ENCODE measurements at places on chromosomes 5 and 9.

DNA sequence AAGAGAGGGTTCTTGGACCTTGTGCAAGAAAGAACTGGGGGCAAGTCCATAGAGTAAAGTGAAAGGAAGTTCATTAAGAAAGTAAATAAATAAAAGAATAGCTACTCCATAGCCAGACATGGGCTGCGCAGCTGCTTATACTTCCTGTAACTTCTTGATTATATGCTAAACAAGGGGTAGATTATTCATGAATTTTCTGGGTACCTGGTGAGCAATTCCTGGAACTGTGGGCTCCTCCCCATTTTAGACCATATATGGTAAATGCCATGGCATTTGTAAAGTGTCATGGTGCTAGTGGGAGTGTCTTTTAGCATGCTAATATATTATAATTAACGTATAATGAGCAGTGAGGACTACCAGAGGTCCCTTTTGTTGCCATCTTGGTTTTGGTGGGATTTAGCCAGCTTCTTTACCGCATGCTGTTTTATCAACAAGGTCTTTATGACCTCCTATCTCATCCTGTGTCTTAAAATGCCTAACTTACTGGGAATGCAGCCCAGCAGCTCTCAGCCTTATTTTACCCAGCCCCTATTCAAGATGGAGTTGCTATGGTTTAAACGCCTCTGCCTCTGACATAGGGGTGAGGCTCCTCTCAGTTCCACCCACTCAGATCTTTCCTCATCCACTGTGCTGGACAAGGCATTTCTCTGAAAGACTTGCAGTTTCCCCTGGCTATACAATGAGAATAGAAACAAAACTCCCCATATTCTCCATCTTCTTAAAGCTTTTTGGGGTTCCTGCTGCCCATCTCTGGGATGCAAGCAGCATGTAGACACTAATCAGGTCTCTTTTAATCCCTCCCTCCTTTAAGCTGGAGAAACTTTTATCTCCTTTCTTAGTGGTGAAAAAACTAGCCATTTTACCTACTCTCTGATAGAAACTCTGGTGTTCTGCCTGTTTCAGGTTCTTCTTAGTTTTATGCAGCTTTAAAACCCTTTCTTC lies 91.2 kb downstream of the ARRDC3 start:
- no peak for DNase-seq

DNA sequence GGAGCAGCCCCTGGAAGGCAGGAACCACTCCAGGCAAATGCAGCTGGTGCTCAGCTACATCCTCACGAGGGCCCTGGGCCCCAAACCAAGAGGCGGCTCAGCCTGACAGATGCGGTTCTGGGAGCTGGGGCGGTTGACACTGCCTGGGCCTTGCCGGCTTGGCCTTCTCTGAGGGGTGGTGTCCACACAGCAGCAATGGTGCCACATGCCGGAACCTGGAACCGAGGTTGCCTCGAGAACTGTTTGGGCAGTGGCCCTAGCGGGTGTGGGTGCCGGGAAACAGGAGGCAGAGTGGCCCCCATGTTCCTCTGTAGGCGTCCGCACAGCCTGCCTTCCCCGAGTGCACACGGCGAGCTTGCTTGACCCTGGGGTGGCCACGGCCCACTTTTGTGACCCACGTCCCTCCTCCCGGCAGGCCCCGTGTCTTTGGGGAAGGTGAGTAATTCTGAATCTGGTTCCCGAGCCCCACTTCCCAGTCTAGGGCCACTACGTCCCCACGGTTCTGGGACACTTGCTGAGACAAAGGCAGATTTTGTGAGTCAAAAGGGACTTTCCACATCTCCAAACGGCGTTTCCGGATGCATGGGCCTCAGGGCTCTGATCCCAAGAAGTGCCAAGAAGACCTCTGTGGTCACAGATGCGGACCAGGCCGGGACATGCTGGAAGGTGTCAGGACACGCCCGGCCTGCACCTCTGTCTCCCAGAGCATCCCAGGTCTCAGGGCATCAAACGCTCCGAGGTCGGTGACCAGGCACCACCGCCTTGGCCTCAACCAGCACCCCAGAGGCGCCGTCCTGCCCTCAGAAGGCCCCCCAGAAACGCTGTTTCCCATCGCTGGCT lies 27.7 kb upstream of the SLC12A7 start:
- no peak for DNase-seq

DNA sequence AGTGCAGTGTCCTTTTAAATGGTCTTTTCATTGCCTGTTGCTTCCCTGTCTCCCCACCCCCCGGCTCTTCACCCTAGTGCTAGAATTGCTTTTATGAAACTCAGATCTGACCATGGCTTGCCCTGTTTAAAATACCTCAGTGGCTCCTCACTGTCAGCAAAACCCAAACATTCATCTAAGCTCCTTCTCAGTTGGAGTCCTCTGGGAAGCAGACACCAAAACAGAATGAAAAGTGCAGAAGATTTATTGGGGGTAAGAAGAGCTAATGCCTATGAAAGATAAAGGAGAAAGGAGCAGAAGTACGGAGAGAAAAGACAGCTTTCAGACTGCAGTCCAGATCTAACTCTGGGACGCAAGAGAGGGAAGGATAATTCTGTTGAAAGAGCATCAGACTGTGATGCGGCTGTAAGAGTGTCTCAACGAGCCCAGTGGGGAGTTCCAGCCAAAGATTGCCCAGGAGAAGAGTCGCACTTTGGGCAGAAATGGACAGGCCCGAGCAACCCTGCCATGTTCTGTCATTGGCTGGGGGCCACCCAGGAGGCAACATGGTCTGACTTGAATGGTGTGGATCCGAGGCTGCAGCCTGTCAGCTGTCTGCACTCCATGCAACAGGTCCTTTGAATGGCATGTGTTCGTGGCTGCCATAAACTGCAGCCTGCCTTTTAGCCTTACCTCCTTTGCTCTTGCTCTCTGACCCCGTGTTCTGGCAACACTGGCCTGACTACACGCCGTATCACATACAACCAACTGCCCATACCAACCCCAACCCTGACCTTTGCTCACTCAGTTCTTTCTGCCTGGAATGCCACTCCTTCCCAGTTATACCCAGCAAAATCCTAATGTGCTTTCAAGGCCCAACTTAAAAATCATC lies 55.9 kb downstream of the IRF1 start:
- DNase-seq: no peak

- no peak for DNase-seq
Observed at GRCh38 chr5:6755941-6756340, 42.7 kb downstream of the TENT4A start.

DNA sequence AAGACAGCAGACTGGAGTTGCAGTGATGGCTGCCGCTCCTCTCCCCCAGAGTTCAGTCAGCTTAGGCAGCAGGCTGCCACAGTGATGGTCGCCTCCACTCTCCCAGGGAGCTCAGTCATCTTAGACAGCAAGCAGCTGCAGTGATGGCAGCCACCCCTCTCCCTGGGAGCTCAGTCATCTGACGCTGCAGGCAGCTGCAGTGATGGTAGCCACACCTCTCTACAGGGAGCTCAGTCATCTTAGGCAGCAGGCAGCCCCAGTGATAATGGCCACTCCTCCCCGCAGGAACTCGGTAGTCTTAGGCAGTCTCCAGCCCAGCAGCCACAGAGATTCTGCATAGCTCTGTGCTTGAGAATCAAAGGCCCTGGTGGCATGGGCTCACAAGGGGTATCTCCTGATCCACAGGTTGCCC lies 582.7 kb downstream of the DTWD2 start:
- DNase-seq: no peak

- DNase-seq: no peak
Observed at GRCh38 chr5:133164759-133165158, 112.9 kb downstream of the HSPA4 start.

DNA sequence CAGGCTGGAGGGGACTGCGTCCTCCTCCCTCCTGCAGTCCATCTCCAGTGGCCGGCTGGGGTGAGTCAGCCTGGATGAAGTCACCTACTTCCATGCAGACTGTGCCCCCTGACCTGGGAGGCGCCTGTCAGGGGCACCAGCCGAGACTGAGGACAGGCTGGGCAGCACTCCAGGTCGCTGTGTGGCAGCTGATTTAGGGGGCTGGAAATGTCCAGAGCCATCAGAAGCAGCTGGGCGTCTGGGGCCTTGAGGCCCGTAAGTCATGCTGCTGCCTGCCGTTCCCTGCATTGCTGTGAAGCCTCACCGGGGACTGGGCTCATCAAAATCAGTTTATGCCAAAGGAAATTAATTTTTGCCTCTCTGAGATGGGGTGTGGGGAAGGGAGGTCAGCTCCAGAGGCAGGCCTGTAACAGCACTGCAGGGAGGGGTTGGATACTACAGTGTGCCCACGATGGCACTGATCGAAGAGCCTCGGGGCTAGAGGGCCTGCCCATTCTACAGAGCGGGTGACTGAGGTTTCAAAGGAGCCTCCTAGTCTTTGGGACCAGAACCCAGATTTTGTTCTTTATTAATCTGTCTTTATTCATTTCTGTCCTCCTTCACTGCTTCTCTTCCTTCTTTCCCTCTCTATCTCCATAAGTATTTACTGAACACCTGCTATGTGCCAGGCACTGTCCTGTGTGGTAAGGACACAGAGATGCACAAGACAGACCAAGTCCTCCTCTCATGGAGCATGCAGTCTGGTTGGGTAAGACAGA lies 70.4 kb upstream of the PSD2 start:
- no peak for DNase-seq

DNA sequence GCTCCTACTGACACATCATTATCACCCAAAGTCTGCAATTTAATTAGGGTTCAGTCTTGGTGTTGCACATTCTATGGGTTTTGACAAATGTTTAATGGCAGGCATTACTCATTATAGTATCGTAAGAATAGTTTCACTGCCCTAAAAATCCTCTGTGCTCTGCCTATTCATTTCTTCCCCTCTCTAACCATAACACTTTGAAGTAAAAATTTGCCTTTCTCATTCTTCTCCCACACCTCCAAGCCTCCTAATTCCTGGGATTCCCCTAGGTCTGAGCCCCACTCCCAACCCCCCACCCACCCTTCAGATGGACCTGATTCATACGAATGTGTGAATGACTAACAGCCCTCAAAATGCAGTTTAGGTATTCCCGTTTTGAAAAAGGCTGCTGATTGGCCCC lies 18.4 kb downstream of the ENC1 start:
- no peak for DNase-seq

GRCh38 chr5:152811988-152812387 lies 406.9 kb upstream of the NMUR2 start:
- no peak for DNase-seq

DNA sequence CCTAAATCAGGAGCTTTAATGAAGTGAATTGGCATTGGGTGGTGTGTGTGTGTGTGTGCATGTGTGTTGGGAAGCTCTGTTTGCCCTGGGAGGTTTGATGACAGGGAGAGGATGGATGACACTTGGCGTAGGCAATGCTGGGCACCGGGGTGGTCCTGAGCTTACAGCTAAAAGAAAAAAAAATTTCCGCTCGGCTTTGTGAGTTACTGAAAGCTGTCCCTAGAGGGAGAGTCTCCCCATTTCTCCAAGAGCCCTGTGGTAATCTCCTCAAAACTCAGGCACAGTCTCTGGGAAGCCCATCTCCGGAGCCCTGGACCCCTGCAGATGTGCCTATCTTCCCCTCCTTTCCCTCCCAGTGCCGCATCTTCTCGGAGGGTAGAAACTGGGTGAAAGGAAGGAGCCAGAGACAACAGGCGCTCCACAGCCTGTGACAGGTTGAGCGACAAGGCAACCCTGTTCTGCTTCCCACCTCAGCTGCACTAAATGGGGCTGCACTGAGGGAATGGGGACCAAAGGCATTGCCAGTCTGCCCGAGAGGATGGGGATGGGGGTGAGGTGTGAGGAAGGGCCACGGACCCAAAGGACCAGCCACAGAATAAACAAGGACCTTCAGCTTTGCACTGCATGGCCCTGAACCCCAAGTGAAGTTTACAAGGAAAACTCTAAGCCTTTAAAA lies 35.8 kb upstream of the TIFAB start:
- no peak for DNase-seq

DNA sequence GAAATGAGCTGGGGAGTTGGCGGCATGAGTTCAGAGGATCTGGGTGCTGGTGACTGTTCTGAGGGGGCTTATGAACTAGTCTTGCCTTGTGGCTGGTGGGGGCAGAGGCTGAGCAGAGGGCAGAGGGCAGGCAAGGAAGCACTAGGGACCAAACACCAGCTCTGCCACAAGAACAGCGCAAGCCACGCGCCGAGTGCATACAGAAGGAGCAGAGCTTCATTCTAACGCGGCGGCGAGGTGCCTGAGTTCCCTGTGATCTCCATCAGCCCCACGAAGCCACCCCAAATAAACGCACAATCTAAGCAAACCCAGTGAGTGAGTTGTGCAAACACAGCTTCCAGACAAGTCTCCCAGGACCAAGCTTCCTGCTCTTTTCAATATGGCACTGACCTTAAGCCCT lies 110.6 kb upstream of the ALDH1B1 start:
- no peak for DNase-seq

- no peak for DNase-seq
Observed at GRCh38 chr5:150780187-150780692, 1.7 kb downstream of the SMIM3 start.

DNA sequence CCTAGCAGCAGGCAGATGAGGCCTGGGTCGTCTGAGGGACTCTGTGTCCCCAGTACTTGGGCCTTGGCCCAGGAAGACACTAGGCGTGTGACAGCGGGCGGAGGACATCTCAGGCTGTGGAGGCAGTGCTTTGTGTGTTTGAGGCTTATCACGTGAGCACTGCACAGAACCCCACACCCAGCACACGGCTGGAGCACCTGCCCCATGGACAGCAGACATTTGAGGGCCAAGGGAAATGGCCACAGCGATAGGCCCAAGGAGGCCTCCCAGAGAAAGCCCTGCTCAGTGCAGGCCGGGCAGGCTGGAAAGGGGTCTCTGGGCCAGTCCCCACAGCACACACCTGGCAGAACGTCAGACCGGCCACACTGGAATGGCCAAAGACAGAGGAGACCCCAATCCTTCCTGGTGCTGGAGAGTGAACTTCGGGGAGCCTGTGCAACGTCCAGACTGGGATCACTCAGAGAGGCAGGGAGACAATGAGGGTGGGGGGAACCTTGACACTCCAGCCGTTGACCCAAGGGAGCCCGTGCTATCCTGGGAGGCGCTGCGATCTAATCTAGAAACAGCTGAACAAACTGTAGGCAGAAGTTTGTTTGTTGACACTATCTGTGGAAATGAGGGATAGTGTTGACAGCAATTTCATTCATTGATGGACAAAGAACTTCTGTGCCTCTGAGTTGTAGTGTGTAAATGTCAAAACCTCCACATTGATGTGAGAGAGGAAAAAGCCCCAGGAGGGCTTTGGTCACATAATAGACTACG lies 19.6 kb upstream of the FLT4 start:
- DNase-seq: no peak

GRCh38 chr9:80615964-80616363 lies 1044.2 kb downstream of the TLE4 start:
- DNase-seq: no peak

- no peak for DNase-seq
Observed at GRCh38 chr9:31119890-31120454, 1264.5 kb upstream of the ACO1 start.

DNA sequence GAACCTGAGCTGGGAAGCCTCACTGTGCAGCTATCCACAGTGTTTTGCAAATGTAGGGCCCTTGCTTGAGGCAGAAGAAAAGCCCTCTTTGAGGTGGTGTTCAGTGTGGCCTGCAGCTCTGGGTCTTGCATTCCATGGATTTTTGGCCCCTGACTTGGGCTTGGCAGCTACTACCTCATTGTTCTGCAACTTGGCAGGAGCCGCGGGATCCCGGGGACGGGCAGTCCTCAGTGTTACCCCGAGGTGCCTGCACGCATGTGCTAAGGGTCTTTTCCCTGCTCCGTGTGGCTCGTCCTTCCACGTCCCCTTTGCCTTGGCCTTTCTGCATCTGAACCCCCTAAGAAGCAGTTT lies 39.8 kb downstream of the NEK6 start:
- DNase-seq: no peak

Data from CMK (cell line).